Osteoblast (primary cell): ENCODE measurements at places on chromosomes 2 and 18.

DNA sequence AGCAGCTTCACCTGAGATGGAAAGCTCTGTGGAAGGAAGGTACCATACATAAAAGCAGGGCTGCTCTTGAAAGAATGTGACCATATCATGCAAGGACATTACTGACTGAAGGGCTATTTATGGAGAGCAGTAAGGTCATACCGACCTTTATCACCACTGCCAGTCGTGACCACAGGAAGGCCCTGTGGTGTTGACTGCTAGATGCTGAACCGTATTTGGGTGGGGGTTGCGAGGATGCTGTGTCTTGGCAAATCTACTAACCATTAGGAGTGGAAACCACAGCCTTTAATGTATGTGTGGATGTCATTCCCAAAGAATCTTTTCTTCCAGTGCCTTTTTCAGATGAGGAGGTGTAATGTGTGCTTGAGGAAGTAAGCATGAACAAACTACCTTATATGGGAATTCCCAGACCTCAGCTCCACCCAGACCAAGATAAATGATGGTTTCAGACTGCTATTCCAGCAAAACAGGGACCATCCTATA, 60.8 kb downstream of the LIMS1 start:
- DNase-seq, result no peak

DNA sequence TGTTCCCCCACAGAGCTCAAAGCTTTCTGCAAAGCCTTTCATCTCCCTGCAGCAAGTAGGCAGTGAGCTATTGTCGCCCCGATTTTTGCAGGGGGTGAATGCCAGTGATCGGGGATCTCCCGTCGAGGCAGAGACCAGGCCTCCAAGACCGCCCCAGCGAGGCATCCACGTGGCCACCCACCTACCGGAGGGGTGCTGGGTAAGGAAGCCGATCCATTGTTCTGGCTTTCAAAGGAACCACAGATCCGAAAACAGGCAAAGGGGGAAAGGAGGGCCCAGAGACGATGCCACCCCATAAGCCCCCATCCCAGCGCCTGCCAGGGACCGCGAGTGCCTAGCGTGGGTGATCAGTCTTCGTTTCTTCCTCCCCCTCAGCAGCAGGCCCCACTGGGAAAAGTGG, 2.4 kb downstream of the ADRA2B start:
- peak; percentile 80 for DNase-seq

- peak; percentile 70 for DNase-seq
Measured at GRCh38 chr2:230715201-230715600, 2.6 kb downstream of the CAB39 start.

DNA sequence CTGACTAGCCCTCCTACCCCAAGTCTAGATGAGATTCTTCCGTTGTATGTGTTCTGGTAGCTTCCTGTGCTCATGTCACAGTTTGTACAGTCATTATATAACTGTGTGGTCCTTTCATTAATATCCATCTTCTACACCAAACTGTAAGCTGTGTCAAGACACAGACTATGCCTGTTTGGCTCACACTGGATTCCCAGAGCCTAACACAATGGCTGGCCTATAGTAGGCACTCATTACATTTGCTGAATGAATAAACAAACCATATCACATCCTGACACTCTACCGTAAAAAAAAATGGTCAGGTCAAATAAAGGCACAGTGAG, 72.6 kb downstream of the ANKRD44 start:
- no peak for DNase-seq

GRCh38 chr2:26740346-26740745, 23.7 kb upstream of the SLC35F6 start:
- DNase-seq, result no peak

DNA sequence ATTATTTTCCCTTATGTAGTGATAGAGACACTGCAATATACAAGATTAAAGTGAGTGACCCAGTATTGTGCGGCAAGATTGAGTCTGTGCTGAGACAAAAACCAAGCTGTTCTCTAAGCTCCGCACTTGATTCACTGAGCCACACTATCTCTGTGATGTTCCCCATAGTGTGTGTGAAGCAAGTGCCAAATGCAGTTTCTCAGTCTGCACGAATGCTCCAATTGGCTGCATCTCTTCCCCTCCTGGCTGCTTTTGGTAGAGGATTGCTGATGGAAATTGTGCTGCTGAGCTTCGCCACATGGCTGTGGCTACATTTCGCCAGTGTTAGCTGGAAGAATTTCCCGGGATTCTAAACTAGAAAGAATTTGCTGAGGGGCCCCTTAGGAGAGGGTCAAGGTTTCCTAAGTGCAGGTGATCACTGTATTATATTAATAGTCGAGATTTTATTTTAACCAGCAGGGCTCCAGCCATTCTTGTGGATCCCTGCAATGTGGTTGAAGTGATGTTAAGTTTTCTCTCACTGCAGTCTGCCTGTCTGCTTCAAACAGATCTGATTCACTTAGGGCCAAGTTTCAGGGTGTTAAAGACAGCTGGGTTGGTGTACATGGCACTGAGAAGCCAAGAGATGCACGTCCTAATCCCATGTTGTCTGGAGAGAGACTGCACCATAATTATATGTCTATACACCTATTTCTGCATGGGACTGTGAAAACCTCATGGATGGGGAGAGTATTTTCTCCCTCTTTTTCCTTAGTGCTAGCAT, 317.2 kb downstream of the DCC start:
- DNase-seq, result no peak

- no peak for DNase-seq
Measured at GRCh38 chr2:24691806-24692205, 101.4 kb downstream of the PTRHD1 start.

DNA sequence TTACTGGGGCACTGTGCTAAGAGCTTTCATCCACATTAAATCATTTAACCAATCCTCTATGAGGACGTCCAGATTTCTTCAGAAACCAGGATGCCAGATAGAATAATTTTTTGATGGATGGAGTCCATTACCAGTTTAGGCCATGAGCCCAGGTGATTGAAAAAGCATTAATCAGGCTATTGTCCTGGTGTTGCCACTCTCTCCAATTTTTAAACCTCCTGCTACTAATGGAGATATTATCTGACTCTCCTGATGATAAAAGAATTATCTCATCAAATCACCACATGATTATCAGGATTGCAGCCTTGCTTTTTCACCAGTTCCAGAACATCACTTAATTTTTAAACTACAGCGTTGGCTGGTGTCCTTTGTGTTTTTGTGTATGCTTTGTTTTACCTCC, 402.2 kb downstream of the CLIP4 start:
- DNase-seq, result no peak

- DNase-seq, result no peak
Measured at GRCh38 chr2:126444512-126444911, 211.4 kb upstream of the GYPC start.

- peak; percentile 88 for DNase-seq
Measured at GRCh38 chr2:55133467-55134315, 83.4 kb upstream of the RTN4 start.

DNA sequence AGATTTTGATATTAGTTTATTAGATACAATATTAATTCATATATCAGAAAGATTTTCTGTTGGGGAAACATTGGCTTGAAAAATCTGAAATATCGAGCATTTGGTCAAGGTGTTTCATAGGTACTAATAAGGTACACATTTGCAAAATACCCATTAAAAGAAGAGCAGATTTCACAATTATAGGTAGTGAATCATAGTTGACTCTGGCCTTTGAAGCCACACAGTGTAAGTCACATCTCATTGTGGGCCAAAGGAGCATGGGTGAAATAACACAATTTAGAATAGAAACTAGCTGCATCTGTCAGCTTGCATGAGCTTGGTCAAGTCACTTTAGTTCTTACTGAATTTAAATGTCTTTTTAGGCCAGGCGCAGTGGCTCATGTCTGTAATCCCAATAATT, 4.9 kb downstream of the KDM3A start:
- DNase-seq, result no peak

DNA sequence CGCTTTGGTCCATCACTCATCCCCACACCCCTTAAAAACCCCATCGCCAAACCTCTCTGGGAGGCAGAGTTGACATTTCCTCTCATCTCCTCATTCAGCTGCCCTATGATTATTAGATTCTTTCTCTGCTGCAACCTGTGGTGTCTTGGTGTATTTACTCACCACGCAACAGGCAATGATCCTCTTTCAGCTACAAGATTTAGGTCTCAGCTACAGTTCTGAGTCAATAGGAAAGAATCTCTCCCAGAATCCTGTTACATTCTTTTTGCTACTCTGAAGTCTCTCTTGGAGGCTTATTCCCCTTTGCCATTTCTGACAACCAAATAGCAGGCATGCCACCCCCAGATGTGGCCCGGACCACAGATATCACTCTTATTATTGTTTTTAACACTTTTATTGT, 468.3 kb upstream of the GYPC start:
- no peak for DNase-seq

DNA sequence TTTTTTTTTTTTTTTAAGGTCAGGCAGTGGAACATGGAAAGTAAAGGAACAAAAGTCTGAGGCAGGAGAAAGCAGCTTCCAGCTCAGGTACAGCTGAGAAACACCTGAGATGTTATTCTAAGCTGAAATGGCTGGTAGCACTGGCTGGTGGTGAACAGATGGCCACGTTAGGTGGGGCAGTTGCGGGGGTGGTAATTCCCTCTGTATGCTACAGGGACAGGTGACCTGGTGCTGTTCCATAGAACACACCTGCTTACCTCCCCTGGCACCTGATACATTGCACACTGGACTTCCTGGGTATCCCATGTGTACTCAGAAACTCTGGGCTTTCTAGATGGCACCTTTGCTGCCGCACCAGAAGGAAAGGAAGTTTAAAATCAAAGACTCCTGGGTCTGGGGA, 333.3 kb downstream of the SLC8A1 start:
- no peak for DNase-seq

DNA sequence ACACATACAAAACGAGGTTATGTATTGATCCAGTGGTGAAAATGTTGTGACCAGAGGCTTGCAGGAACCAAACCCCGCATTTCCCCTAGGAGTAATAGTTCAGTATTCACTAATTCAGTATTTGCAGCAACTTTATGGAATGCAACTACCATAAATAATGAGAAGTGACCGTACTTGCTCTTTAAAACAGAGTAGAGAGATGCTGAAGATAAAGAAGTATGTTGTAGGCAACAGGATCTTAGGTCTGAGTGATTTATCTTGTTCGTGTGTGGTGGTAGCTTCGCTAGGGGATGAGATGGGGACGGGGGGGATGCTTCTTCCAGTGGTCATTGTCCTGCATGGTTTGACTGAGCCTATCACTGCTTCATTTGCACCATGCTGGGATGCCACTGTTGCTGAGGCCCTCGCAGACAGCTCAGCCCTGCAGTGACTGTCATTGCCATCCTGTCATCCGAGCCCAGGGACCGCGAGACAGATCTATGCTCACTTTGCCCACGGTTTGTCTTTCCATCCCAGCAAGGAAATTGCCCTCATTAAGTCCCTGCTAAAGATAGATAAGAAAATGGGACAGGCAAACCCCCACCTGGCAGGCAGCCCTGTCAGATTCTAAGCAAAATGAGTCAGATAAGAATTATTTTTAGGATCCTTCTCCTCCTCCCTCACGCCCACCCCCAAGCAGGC, 181.3 kb downstream of the CTIF start:
- peak; percentile 92 for DNase-seq

DNA sequence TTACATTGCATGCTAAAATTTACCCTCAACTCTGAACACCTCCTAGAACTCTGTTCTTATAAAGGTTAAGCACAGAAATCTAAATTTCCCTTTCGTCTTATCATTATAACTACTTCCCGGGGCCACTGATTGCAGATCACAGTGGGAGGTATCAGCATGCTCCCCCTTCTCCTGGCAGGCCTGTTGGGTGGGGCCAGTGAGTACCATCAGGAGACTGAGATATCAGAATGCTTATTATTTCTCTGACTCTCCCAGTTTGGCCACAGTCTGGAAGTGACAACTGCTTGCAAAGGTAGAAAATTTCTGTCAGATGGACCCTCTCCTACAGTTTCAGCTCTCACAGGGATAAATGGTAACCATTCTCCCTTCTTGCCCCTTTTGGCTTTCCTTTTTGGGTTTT, 62.6 kb downstream of the DSEL start:
- DNase-seq, result no peak

DNA sequence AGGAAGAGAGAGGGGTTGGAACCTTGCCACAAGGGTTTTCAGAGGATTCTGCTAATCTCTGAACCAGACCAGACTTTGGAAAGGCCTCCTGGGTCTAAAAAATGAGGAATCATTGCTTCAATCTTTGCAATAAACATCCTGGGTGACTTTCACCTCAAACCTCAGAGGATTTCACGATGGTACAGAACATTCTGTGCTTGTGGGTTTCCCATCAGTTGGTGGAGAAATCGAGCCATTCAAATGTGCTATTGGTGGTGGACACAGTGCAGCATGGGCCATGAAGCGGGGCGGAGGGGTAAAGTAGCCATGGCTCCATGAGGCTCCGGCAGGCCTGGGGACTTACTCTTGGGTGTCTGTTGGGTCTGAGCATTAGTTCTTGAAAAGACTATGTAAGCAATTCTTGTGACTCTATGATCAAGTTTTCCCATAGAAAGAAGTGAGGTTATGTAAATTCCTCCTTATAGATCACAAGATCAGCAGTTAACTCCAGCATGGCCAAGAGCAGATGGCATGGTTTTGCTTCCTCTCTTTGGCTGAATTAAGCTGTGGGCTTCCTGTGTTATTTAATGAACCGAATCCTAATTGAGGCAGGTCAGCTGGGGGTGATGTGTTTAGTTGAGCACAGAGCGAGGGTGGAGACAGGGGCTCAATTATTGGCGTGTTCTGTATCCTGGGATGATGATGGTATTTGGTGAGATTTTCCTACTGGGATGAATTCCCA, 1.9 kb upstream of the IL1R2 start:
- DNase-seq, result peak; percentile 53

- no peak for DNase-seq
Measured at GRCh38 chr2:143525402-143525860, 396.2 kb downstream of the ARHGAP15 start.

GRCh38 chr2:126893606-126894005, 5.1 kb upstream of the TEX51 start:
- no peak for DNase-seq

GRCh38 chr2:55230551-55230950, 1.5 kb downstream of the CLHC1 start:
- no peak for DNase-seq

- DNase-seq, result peak; percentile 56
Measured at GRCh38 chr18:32549248-32550110, 78.8 kb upstream of the GAREM1 start.

GRCh38 chr2:85547859-85548607, 9.1 kb downstream of the MAT2A start:
- no peak for DNase-seq

GRCh38 chr2:39660612-39661236, 5.0 kb upstream of the TMEM178A start:
- no peak for DNase-seq

- no peak for DNase-seq
Measured at GRCh38 chr2:173090276-173090877, 14.7 kb downstream of the MAP3K20 start.

GRCh38 chr2:72605836-72606442, 219.9 kb downstream of the EXOC6B start:
- no peak for DNase-seq
